ENCODE measurements at places on chromosomes 5 and 9.

- no peak for DNase-seq
Observed at GRCh38 chr9:100108559-100108958, 9.5 kb downstream of the INVS start.

DNA sequence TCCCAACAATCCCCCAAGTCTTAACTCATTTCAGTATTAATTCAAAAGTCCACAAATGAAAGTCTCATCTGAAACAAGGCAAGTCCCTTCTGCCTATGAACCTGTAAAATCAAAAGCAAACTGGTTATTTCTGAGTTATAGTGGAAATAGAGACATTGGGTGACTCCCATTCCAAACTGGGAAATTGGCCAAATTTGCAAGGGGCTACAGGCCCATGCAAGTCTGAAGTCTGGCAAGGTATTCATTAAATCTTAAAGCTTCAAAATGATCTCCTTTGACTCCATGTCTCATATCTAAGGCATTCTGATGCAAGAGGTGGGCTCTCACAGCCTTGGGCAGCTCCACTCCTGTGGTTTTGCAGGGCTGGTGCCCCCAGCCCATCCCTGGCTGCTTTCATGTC, 167.9 kb downstream of the HTR1A start:
- DNase-seq: no peak

GRCh38 chr5:59104400-59105127, 521.7 kb downstream of the RAB3C start:
- DNase-seq: no peak

- no peak for DNase-seq
Observed at GRCh38 chr9:14768405-14769229, 46.1 kb upstream of the CER1 start.

- no peak for DNase-seq
Observed at GRCh38 chr5:148620696-148621095, 33.6 kb downstream of the HTR4 start.

DNA sequence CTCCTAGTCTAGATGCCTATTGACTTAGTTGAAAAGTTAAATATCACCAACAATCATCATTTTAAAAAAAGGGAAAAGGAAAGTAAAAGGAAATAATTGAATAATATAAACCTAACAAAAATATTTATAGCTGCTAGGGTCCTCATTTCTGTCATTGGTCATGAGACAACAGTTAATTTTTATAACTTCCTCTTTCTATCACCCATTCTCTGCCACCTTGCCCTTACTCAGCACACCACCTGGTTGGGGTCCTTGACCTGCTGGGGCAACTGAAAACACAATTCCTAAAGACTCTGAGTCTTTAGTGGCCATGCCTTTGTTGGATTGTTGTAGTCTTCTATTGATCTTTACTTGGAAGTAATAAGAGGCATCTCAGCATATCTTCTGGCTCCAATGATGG, 179.5 kb upstream of the MAST4 start:
- DNase-seq: no peak

DNA sequence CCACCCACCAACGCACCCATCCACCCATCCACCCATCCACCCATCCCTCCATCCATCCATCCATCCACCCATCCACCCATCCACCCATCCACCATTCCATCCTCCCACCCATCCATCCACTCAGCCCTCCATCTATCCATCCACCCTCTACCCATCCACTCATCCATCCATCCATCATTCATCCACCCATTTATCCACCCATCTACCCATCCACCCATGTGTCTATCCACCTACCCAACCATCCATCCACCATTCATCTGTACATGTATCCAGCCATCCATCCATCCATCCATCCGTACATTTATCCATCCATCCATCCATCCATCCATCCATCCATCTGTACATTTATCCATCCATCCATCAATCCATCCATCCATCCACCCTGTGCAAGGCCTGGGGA, 11.1 kb upstream of the VAV2 start:
- no peak for DNase-seq

GRCh38 chr5:60685028-60685427, 14.9 kb downstream of the DEPDC1B start:
- no peak for DNase-seq

All from stimulated activated CD4-positive, alpha-beta T cell treated with anti-CD3 and anti-CD28 coated beads, Interleukin-15, amount 100 ng/mL, for 1 hour (primary cell).